CMK (cell line): ENCODE measurements at places on chromosomes 1 and 21.
A peak's percentile ranks its signal among the peaks of the same experiment; 100 is the strongest.

DNA sequence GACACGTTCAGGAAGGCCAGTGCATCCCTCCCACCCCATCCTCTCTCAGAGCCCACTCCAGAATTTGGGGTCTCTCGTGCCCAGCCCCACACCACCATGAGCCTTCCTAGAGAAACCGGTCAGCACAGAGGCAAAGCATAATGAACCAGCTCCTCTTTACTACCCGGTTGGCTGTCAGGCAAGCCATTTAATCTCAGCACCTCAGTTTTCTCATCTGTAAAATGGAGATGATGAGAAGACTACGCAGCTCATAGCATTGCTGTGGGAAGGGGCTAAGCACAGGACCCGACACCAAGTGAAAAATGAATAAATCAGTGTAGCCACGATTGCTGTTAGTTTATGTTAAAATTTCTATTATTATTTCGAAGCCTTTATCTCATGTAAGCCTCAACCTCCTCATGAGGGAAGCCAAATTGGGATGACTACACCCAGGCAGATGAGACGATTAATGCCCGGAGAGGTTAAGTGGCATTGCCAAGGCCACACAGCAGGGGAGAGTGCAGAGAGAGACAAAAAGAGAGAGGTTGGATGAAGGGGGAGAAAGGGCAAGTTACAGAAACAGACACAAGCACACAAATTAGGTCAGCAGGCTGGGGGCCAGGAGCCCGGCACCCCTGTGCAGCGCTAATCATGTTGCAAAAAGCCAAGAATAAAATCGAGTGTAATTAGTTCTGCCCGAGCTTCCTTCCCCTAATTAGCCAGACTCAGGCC lies 25.7 kb downstream of the SDC3 start:
- DNase-seq: no peak

- no peak for DNase-seq
Measured at GRCh38 chr21:33434770-33435360, 31.7 kb downstream of the IFNGR2 start.

DNA sequence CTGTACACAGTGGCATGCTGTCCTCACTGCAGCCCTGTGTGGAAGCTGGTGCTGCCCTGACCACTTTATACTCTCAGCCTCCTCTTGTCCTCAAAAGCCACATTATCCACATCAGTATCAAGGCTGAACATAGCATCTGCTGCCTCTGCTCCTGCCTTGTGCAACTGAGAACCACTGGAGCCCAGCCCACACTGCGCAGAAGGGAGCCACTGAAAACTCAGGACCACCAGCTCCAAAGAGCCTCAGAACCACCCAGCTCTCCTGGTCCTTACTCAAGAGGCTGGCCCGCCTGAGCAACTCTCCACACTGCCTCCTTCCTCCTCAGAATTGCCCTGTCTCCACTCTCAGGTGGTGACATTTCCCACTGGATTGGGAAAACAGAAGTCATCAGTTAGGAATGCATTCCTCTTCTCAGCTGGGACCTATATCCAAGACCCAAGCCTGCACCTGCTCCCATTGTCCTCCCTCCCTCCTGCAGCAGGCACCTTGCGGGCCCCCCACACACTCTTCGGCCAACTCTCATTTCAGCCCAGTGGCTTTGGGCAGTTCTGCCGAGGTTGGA lies 7.0 kb upstream of the KISS1 start:
- no peak for DNase-seq

GRCh38 chr21:25176637-25177412 lies 430.5 kb downstream of the MRPL39 start:
- no peak for DNase-seq

- DNase-seq: peak; percentile 99
Measured at GRCh38 chr1:226578946-226579578, 30.5 kb downstream of the STUM start.

- no peak for DNase-seq
Measured at GRCh38 chr1:119002028-119002686, 14.0 kb upstream of the TBX15 start.

GRCh38 chr1:46133181-46133658 lies 791 bp upstream of the PIK3R3 start:
- no peak for DNase-seq

- DNase-seq: no peak
Measured at GRCh38 chr1:6880951-6881690, 95.9 kb downstream of the CAMTA1 start.

GRCh38 chr21:34701726-34702125 lies 32.9 kb downstream of the CLIC6 start:
- DNase-seq: no peak

GRCh38 chr1:100115524-100115923 lies 17.2 kb downstream of the SASS6 start:
- no peak for DNase-seq

DNA sequence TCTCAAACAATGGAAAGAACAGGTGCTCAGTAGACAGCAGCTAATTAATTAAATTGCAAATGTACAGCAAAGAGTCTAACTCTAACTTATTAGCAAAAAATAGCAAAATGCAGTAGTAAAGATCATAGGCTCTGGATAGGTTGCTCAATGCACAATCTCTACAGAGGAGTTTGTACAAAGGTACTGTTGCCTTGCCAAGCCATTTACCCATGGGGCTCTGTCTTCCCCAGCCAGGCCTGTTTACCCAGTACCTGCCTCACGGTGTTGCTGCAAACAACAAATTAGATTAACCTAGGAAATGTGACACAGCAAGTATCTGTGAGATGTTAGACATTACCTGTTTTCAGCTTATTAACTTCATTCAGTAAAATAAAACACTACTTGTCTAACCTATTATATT lies 222.0 kb downstream of the DENND1B start:
- DNase-seq: no peak

GRCh38 chr1:16888860-16889816 lies 6.6 kb upstream of the RNU1-2 start:
- DNase-seq: no peak

DNA sequence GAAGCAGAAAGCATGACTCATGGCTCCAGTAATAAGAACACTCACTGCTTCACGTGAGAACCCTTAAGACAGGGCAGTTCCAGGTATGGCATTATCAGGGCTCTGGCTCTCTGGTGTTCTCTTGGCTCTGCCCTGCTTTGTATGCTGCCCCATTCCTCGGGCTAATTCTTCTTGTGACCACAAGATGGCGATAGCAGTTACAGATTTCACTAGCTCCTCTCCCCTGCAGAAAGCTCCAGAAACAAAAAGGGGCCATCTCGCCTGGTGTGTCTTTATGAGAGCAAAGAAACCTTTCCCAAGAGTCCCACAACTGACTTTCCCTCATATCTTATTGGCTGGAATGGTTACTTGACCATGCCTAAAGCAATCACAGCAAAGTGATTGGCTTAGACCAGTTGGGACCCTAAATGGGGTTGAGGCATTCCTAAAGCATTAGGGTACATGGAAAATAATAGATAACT lies 60.1 kb downstream of the F3 start:
- DNase-seq: peak; percentile 34
